B cell (primary cell): ENCODE measurements at places on chromosomes 13 and 19. TPM values are rescaled to one million over a fixed set of nuclear protein-coding genes. Genes with fewer than 3 reads are reported as not detected.

GRCh38 chr13:83350569-83350968, 531.7 kb downstream of the SLITRK1 start:
- no peak overlapping the region for H3K27ac ChIP-seq
- no peaks in the 10 kb centered on the region for H3K4me1 ChIP-seq
- DNase-seq, result no peak
- no peak overlapping the region for H3K4me3 ChIP-seq
- H3K36me3 ChIP-seq, result no peaks in the 10 kb centered on the region
- no peaks in the 10 kb centered on the region for H3K27me3 ChIP-seq

GRCh38 chr13:24868874-24869273, 104.9 kb downstream of the RNF17 start:
- H3K27ac ChIP-seq, result no peak overlapping the region
- H3K36me3 ChIP-seq, result no peaks in the 10 kb centered on the region
- H3K4me3 ChIP-seq, result no peak overlapping the region
- no peak for DNase-seq
- H3K4me1 ChIP-seq, result no peaks in the 10 kb centered on the region

DNA sequence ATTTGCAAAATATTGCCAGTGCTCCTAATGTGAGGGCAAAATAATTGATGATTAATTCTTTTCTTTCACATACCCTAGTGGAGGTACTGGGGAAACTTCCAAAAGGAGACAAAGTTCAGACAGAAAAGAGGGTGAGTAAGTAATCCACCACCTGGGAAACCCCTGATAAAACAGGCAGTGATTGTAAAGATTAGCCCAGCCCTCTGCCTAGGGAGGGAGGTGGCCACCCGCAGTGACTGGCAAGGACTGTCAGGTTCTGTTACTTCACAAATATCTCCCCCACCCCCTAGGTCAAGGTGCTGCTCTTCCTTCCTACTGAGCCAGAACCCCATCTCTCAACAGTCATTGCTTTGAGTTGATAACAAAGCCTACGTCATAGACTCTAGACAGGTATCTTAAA, 239.7 kb downstream of the DNAJC15 start:
- H3K36me3 ChIP-seq, result no peaks in the 10 kb centered on the region
- no peak overlapping the region for H3K4me3 ChIP-seq
- no peaks in the 10 kb centered on the region for H3K27me3 ChIP-seq
- DNase-seq, result no peak
- no peak overlapping the region for H3K27ac ChIP-seq

DNA sequence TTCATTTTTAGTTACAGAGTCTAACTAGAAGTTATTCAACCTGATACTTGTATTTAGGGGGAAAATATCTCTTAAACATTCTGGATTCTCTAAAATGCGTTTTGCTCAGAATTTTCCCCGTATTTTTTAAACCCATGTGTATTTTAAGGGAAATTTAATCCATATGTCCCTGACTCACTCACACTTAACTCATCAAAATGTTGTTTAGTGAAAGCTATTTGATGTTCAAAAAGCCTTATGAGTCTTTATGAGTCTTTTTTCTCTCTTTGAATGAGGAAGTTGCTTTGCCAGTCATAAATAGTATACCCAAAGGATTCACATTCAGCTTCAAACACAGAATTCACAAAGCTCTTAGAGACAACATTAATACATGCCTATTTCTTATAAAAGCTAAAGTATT, 16.4 kb downstream of the MAB21L1 start:
- no peaks in the 10 kb centered on the region for H3K4me1 ChIP-seq
- no peak for DNase-seq
- no peaks in the 10 kb centered on the region for H3K27me3 ChIP-seq
- no peak overlapping the region for H3K27ac ChIP-seq
- H3K4me3 ChIP-seq, result no peak overlapping the region

DNA sequence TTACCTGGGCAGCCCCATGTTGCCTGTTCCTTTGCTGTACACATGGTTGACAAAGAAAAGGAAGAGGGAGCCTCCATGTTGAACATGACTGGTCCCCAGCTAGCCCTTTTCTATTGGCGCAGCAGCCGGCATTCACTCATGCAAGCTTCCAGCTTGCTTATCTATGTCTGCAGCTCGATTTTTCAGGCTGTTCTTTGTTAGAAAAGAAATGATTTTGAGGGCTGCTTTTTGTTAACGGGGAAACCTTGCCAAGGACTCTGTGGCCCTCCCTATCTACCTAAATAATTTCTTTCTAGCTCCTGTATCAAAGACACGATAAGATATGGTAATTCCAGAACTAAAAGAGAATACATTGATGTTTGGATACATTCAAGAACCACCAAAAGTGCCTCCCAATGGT, 20.4 kb upstream of the ADGRE2 start:
- H3K36me3 ChIP-seq, result no peaks in the 10 kb centered on the region
- H3K4me1 ChIP-seq, result no peaks in the 10 kb centered on the region
- no peak overlapping the region for H3K4me3 ChIP-seq
- no peak overlapping the region for H3K27ac ChIP-seq
- DNase-seq, result no peak

GRCh38 chr19:53787266-53787665, 36.8 kb downstream of the NLRP12 start:
- no peaks in the 10 kb centered on the region for H3K4me1 ChIP-seq
- no peak for DNase-seq
- H3K27me3 ChIP-seq, result no peaks in the 10 kb centered on the region
- H3K36me3 ChIP-seq, result no peaks in the 10 kb centered on the region

DNA sequence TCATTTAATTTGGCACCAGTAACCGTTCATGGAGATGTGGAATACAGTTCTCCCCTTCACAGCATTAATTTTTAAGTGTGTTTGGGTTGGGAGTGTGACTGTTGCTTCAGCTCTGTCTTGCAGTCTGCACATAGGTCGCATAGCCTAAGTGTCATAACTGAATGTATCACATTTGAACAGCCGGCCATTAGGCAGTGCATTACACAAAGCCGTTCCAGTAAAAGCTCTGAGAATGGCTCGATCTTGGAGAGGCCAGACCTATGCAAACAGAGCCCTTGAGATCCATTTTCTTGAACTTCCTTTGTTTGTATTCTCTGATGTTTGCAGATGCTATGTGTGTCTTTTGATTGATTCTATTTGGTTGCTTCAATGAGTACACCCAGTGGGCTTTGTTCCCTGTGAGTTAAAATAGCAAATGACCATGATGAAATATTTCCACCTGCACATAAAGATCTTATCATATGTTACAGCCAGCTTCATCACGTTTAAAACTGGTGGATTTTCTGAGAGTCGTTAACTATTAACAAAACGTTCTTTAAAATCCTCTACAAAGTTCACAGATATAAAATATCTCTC, 1104.9 kb upstream of the SLC10A2 start:
- no peaks in the 10 kb centered on the region for H3K4me1 ChIP-seq
- H3K4me3 ChIP-seq, result no peak overlapping the region
- no peaks in the 10 kb centered on the region for H3K27me3 ChIP-seq
- no peak overlapping the region for H3K27ac ChIP-seq
- H3K36me3 ChIP-seq, result no peaks in the 10 kb centered on the region
- no peak for DNase-seq

- no peak overlapping the region for H3K4me3 ChIP-seq
- no peaks in the 10 kb centered on the region for H3K27me3 ChIP-seq
- peaks cover 10% of the 10 kb centered on the region for H3K4me1 ChIP-seq
- H3K27ac ChIP-seq, result no peak overlapping the region
- H3K36me3 ChIP-seq, result no peaks in the 10 kb centered on the region
Measured at GRCh38 chr13:44484562-44485138, 91.5 kb downstream of the TSC22D1 start.

- no peak overlapping the region for H3K27ac ChIP-seq
- H3K4me1 ChIP-seq, result peaks cover 12% of the 10 kb centered on the region
- no peak overlapping the region for H3K4me3 ChIP-seq
Measured at GRCh38 chr13:48660361-48661076, 6.8 kb downstream of the CYSLTR2 start.

- H3K36me3 ChIP-seq, result no peaks in the 10 kb centered on the region
- no peak for DNase-seq
- H3K27me3 ChIP-seq, result no peaks in the 10 kb centered on the region
- no peaks in the 10 kb centered on the region for H3K4me1 ChIP-seq
Measured at GRCh38 chr13:76769271-76769791, 116.9 kb downstream of the KCTD12 start.

DNA sequence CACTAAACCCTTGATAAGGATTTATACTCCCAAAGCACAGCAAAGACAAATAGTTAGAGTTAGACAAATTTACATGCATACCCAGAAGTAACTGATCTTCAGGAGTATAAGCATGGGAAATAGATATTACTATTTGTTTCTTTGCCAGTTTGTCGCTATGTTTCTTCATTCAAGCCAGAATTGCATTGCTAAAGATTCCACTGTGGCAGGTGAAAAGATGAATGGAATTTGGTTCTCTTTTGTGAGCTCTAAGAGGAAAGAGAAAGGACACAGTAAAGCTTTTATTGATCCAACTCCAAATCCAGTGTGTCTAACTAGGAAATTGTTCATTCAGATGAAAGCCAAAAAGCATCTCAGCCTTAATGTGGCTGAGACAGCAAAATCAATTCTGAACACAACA, 292.3 kb upstream of the SPRY2 start:
- no peaks in the 10 kb centered on the region for H3K36me3 ChIP-seq
- no peaks in the 10 kb centered on the region for H3K27me3 ChIP-seq
- no peak overlapping the region for H3K4me3 ChIP-seq
- DNase-seq, result no peak

DNA sequence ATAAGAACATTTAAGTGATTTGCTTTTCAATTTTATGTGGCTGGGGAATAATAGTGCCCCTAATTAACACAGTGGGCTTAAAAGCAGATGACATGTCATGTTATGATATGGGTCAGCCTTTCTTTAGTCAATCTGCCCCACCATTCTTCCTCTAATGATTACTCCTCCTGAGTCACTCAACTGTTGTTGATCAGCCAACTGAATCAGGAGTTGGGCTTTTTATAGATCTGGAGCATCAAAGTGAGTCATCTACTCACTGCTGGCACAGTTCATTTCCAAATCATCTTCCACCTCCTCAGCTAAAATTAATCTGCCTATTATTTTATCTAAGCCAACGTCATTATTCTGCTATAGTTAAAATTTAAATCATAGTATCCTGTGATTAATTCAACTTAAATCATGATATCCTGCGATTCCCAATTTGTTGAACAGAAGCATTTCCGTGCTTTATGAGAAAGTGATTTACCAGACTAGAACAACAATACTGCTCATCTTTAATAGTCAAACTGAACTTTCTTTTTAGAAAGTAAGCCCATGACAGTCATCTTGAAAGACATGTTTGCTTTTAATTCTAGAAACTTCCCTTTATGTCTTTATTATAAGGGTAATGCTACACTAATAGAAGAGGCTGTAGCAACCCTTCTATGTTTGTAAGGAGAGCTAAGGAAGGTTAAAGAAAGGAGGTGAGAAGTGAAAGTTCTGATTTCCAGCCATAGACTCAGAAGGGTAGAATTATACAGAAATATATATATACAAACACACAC, 551.4 kb downstream of the TBC1D4 start:
- H3K4me3 ChIP-seq, result no peak overlapping the region
- no peaks in the 10 kb centered on the region for H3K36me3 ChIP-seq
- no peak for DNase-seq

DNA sequence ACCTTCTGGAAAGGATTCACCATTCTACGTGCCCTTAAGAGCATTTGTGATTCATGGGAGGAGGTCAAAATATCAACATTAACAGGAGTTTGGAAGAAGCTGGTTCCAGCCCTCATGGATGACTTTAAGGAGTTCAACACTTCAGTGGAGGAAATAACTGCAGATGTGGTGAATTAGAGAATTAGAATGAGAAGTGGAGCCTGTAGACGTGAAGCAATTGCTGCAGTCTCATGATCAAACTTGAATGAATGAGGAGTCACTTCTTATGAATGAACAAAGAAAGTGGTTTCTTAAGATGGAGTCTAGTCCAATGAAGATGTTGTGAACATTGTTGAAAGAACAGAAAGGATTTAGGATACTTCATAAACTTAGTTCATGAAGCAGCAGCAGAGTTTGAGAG, 129.1 kb downstream of the TNFRSF19 start:
- H3K4me3 ChIP-seq, result no peak overlapping the region
- H3K36me3 ChIP-seq, result no peaks in the 10 kb centered on the region
- no peak for DNase-seq
- H3K27me3 ChIP-seq, result no peaks in the 10 kb centered on the region
- peaks cover 9% of the 10 kb centered on the region for H3K4me1 ChIP-seq

DNA sequence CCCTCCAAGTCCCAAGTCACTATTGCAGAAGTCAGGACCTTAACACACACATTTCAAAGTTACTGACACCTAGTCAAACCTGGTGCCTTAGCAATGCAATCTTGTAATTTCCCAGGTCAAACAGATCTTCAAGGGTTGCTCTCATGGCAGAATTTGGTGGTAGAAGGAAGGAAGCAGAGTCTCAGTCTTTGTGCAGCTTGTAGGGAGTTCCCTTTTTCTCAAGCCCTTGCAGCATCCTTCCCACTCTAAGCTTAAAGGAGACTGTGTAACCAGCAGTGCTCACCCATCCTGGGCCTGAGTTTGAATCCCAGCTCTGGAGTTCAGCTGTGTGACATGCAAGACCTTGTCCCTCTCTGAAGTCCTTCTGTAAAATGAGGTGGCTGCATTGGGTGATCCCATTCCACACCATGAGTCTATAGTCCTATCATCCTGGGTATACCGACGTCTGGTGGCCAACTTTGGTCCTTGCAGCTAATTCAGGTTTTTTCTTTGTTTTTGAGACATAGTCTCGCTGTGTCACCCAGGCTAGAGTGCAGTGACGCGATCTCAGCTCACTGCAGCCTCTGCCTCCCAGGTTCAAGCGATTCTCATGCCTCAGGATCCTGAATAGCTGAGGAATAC, 9.8 kb downstream of the SIGLEC10 start:
- H3K27ac ChIP-seq, result no peak overlapping the region
- H3K36me3 ChIP-seq, result peaks cover 8% of the 10 kb centered on the region
- peak; percentile 60 for DNase-seq
- H3K4me3 ChIP-seq, result no peak overlapping the region
- H3K4me1 ChIP-seq, result peaks cover 30% of the 10 kb centered on the region

DNA sequence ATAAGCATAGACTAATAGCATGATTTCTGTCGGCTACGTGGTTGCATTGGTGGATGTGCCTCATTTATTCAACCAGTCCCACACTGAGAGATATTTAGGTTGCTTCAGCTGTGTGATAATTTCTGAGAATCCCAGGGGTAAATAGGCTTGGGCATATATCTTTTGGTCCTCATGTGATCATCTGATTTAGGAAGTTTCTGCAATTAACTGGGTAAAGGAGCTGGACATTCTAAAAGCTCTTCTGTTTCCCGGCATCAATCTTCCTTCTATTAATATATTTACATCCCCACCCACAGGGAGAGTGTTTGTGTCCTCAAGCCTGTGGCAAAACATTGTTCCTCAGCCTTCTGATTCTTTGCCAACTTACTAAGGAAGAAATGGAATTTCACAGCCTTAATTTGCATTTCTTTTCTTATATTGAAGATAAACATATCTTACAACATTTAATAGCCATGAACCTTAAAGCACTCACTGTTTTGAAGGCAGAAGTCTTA, 431.6 kb downstream of the RFC3 start:
- H3K27me3 ChIP-seq, result no peaks in the 10 kb centered on the region
- no peaks in the 10 kb centered on the region for H3K36me3 ChIP-seq
- DNase-seq, result no peak
- H3K4me1 ChIP-seq, result no peaks in the 10 kb centered on the region
- no peak overlapping the region for H3K4me3 ChIP-seq
- H3K27ac ChIP-seq, result no peak overlapping the region

ZNF284 gene
- 3.3 and 4.9 TPM in 2 replicates for total RNA-seq

ZNF415 gene
- 6.7 and 8.2 TPM in 2 replicates for total RNA-seq

ZNF816 gene
- total RNA-seq, result 22.3 and 25.0 TPM in 2 replicates

RAB8A gene
- 115 and 117 TPM in 2 replicates for total RNA-seq

RDH8 gene
- not detected in 2 replicates for total RNA-seq

C19orf85 gene
- not detected in 2 replicates for total RNA-seq

ONECUT3 gene
- not detected in 2 replicates for total RNA-seq

TMIGD2 gene
- not detected in 2 replicates for total RNA-seq

CD33 gene
- 0.49 TPM in 1 of 2 replicates, not detected in the other for total RNA-seq

EBI3 gene
- total RNA-seq, result 11.3 and 15.6 TPM in 2 replicates

ZNF723 gene
- not detected in 2 replicates for total RNA-seq
